Pulmonary artery endothelial cell (primary cell): ENCODE measurements at places on chromosomes 4 and X. TPM values are rescaled to one million over a fixed set of nuclear protein-coding genes. Genes with fewer than 3 reads are reported as not detected.
A peak's percentile ranks its signal among the peaks of the same experiment; 100 is the strongest.

The ADH6 gene
- total RNA-seq: not detected in 2 replicates

The ANKRD17 gene
- 48.4 and 65.3 TPM in 2 replicates for total RNA-seq

The CSAG2 gene
- not detected in 2 replicates for total RNA-seq

The ZNF711 gene
- total RNA-seq: 3.6 and 5.3 TPM in 2 replicates

The LAMTOR3 gene
- total RNA-seq: 32.8 and 37.6 TPM in 2 replicates

The ZFP92 gene
- 1.1 and 1.6 TPM in 2 replicates for total RNA-seq

The ANXA5 gene
- total RNA-seq: 414 and 465 TPM in 2 replicates

The DDX53 gene
- total RNA-seq: not detected in 2 replicates

The STK26 gene
- total RNA-seq: 0.33 and 7.7 TPM in 2 replicates

The PASD1 gene
- total RNA-seq: not detected in 2 replicates

The GLA gene
- total RNA-seq: 25.8 and 36.7 TPM in 2 replicates

The CXorf65 gene
- not detected in 2 replicates for total RNA-seq

The LINC00632 gene
- 0.46 and 0.59 TPM in 2 replicates for total RNA-seq

DNA sequence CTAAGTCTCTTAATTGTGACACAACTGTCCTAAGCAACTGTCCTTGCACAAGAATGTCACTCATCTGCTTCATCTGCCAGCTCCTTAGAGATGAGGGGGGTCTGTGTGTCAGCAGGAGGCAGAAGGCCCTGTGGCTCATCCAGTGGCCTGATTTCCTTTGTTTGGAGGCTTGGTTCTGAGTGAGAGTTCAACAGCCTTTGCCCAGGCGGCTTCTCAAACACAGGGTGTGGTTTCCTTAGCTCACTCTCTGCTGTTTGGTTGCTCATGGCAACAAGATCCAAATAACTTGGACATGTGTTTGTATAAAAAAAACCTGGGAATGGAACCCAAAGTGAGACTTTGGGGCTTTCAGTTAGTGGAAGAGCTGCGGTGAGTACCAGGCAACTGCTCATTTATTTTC is 46.6 kb downstream of the MAP7D3 start:
- DNase-seq: no peak

GRCh38 chr4:185800266-185800945 is 11.6 kb downstream of the SORBS2 start:
- no peak for DNase-seq

GRCh38 chrX:150438165-150438564 is 75.0 kb downstream of the MAMLD1 start:
- no peak for DNase-seq

- no peak for DNase-seq
Measured at GRCh38 chr4:170853422-170854021, 763.8 kb upstream of the AADAT start.

- DNase-seq: no peak
Measured at GRCh38 chrX:87337267-87337666, 180.3 kb upstream of the KLHL4 start.

GRCh38 chr4:6633091-6633906 is 7.2 kb upstream of the MRFAP1 start:
- no peak for DNase-seq

DNA sequence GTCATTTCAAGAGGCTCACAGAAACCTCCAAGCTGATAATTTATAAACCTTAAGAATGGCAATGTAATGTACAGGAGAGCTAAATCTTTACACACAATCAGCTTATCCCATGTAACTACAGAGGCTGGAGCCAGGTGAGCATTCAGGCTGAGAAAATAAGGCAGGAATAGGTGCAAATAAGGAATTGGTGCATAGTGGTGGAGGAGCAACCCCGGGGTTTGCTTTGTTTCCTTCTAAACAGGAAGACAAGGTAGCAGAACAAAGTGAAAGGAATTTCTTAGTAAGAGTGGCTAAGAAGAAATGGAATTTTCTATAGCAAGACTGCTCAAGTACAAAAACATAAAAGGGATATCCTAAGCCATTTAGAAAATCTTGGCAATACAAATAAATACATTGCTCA is 82.4 kb downstream of the NR3C2 start:
- no peak for DNase-seq

GRCh38 chrX:155326610-155327009 is 7.8 kb downstream of the CLIC2 start:
- no peak for DNase-seq

GRCh38 chr4:32985256-32985655 is 2265.1 kb downstream of the PCDH7 start:
- no peak for DNase-seq

DNA sequence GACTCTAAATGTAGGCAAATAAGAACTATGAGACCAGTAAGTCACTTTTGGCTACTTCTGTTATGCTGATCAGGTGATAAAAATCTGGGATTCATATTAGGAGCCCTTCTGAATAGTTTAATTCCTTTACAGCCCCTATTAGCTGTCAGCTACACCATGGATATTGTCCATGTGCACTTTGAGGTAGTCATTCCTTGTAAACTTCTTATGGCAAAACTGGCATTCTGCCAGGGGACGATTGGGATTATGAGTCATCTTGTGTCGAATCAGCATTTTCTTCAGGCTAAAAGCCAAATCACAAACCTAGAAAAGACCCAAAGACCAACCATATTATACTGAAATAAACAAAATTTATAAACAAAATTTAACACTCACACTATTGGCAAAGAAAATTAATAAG is 227.6 kb downstream of the PRDM5 start:
- peak; percentile 43 for DNase-seq

DNA sequence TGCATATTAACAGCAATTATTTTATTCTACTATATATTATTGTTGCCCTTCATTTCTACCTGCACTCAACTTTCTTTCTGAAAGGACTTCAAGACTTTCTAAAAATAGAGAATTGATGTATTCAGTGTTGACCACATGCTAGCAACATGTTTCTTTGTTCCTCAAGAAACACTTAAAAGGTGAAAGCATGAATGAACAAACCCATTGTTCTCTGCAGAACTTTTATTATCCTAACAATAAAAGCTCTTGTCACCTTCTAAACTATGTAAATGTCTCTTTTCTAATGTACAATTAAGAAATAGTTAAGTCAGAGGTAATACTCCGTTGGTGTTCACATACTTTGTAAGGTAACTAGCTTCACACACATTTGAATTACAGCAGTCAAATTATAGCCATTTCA is 638.7 kb downstream of the FSTL5 start:
- no peak for DNase-seq

DNA sequence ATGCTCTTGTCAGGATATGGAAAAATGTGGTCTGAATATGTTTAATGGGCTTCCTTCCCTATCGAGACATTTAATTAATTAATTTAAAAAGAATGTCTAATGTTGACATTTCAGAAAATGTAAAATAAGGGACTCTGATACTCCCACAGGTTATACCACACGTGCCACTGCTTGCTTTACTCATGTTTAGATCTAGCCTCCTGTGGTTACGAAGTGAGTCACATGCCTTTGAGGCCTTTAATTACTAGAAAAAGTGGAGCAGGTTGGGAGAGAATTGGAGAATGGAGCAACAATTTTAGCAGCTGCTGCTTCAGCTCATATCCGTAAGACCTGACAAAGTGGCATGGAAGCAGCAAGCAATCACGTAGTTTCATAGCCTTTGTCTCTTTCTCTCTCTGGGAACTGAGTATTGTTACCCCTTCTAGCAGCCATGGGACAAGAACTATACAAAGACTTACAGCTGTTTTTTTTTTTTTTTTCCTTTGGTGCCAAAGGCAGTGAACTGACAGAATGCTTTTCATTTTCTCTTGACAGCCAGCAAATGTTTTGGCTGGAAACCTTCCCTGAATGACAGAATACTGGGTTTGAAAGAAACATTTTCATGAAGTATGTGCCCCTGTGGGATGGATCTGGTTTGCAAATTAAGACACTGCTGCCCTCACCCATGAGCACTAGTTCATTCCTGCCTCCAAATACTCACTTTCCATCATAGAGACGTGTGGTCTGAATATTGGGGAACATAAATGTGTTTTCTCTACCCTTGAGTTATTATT is 355.1 kb upstream of the PABPC5 start:
- DNase-seq: no peak

GRCh38 chrX:97290199-97290598 is 406.5 kb downstream of the RPA4 start:
- DNase-seq: no peak

DNA sequence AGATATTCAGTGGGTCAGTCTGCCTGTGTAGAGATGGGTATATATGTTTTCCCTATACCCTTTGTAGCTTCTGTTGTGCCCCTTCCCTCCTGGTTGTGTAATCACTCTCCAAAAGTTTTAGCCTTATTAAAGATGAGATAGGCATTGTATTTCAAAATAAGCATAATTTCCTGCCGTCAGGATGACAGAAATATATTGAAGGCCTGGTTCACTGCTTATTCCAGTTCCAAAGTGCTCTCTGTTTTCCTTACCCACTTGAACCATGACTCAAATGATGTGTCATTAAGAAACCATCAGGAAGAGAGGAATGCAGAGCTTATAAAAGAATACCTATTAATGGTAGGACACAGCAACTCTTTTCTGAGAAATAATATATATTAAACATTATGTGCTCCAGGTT is 178.5 kb downstream of the GABRB1 start:
- DNase-seq: no peak

- no peak for DNase-seq
Measured at GRCh38 chr4:158411269-158411668, 110.4 kb upstream of the RXFP1 start.

GRCh38 chr4:185902654-185903053 is 90.7 kb upstream of the SORBS2 start:
- DNase-seq: no peak

- DNase-seq: no peak
Measured at GRCh38 chr4:69038582-69038981, 57.7 kb upstream of the UGT2B7 start.

GRCh38 chr4:27358269-27358668 is 497.6 kb downstream of the STIM2 start:
- no peak for DNase-seq

GRCh38 chrX:119685225-119686066 is 7.5 kb downstream of the SEPTIN6 start:
- DNase-seq: no peak

DNA sequence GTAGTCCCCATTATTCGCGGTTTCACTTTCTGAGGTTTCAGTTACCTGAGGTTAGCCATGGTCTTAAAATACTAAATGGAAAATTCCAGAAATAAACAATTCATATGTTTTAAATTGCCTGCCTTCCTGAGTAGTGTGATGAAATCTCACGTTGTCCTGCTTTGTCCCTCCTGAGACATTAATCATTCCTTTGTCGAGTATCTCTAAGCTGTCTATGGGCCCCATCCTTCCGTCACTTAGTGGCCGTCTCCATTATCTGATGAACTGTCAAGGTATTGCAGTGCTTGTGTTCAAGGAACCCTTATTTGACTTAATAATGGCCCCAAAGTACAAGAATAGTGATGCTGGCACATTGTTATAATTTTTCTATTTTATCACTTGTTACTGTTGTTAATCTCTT is 94.8 kb downstream of the ADGRL3 start:
- DNase-seq: no peak

- DNase-seq: no peak
Measured at GRCh38 chr4:54840992-54841768, 183.4 kb downstream of the KIT start.

DNA sequence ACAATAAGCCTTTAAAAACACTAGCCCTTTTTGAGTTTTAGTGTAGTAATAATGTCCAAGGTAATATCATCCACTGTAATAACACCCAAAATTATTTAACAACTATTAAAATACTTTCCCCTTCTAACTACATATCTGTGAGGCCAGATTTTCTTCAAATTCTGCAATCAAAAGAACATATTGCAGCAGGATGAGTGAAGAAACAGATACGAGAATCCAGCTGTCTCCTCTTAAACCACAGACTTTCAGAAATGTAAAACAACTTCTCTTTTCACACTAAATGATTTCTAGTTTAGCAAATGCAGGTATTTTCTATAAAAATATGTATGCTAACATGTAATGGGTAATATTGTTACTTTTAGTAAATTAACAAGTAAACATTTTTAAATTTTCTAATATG is 148.9 kb downstream of the PRDM5 start:
- DNase-seq: no peak

DNA sequence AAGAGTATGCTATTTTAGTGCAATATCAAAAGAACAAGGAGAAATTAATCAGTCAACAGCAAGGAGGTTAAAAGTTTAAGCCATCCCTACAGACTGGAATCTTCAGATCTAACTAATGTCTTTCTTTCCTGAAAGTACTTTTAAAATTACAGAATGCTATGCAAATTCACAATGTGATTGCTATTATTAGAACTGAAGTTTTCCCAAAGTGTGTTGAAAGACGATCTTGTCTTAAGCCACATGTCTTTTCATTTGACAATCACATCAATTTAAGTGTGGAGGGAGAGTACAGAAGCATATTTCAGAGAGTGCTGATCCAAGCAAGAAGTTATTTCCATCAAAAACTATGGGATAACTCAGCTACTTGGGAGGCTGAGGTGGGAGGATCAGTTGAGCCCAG is 64.7 kb upstream of the TNIP3 start:
- DNase-seq: no peak

DNA sequence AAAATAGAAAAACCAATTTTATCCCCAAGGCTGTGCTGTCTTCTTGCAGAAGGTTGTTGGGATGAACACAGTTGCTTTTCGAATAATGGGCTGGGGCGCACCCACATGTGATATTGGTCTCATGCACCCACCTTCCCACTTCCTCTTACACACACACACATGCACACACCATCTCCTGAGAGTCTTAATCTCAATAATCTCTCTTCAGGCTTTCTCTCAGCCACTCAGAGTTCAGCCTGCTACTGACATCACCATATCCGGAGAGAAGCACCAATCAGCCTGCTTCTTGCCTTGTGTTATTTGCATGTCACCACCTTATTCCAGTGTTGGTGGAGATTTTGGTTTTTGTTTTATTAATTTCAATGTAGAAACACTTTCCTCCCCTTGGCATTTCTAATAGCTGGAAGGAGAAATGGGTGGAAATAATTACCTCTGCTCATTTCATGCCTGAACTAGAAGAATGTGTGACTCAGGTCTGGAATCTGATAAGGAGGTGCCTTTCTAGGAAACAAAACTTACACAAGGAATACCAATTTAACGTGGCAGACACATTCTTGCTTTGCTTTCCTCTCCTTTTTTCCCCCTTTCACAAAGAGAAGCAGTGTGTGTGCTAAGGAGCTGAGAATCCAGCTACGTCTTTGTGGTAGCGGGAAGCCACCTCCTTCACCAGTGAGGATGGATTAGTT is 400.2 kb downstream of the MID1IP1 start:
- DNase-seq: no peak

DNA sequence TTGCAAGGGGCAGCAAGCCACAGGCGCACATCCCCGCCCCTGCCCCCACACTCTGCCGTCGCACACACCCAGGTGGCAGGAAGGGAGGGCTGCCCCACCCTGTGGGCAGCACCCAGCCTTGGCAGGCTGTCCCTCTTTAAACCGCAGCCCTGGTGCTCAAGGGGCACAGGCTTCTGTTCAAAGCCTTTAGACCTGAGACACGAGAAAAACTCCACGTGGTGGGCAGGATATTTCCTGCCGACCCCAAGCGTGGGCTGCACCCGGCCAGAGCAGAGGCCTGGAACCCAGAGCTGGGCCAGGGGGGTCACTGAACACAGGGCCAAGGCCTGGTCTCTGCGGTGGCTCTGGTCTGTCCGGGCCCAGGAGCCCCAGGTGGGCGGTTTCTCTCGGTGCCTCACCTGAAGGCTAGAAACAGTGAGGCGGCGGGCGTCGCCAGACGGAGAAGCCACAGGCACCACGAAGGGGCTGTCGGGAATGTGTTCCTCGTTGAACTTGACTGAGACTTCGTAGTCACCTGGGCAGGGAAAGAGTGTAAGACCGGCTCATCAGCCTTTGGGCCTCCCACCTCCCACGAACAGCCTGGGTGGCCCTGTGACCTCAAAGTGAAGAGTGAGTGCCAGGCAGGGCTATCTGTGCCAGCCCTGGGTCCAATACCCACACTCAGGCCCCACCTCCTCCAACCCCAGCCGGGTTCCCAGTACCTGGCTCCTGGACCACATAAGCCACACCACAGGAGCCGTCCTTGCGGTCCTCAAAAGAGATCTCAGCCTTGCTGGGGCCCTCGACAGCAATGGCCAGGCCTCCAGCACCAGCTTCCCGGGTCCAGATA is 23.0 kb downstream of the FLNA start:
- no peak for DNase-seq
